ENCODE measurements at places on chromosomes 16 and 17. TPM values are rescaled to one million over a fixed set of nuclear protein-coding genes. Genes with fewer than 3 reads are reported as not detected.

DNA sequence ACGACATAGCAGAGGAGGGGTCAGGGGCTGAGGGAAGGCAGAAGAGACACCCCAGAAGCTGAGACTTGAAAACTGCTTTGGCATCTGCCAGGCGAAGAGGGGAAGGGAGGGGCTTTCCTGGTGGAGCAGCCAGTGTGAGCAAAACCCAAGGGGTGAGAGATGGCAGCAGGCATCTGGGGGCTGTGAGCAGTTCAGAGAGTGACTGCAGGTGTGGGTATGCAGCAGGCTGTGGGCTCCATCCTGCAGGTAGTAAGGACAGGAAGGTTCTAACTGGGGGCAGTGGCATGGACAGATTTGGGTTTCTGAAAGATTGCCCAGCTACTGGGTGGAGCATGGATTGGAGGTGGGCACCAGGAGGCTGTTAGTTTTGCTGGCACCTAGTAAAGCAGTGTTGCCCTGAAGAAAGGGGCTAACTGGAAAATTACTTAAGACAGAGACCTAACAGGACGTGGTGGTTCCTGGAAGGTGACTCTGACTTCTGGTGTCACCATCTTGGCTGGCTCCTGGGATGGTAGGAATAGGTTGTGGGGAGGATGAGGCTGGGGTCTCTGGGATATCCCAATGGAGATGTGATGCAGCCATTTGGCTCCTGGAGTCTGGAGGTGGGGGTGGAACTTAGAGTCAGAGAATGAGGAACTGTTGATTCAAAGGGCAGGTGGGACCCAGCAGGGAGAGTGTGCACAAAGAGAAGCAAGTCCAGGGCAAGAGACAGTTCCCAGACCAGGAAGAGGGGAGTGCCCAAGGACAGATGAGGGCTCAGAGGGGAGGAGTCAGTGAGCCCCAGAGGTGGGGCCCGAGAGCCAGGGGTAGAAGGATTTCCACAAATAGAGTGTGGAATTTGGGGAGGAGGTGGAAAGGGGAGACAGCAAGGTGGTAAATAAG is 11.2 kb downstream of the BCL7C start:
- no peak for DNase-seq

DNA sequence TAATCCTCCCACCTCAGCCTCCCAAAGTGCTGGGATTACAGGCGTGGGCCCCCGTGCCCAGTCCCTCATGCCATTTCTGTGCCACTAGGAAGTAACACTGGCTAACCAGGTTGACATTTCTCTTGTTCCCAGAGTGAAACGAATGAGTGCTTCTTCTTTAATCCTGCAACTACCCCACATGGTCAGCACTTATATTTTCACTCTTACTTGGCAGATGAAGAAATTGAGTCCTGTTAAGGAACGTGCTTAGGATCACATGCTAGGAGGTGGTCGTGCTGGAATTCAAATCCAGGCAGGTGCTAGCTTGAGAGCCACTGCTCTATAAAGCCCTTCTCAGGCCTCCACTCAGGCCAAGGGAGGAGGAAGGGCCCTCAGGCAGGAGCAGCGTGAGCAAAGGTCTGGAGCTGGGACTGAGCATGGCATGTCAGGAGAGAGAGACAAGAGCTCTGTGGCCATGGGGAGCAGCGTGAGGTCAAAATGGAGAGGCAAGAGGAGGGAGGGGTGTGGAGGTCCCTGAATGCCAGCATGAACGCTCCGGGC is 18.5 kb upstream of the RMI2 start:
- DNase-seq, result no peak

The PRAC1 gene
- not detected for total RNA-seq

The TNS4 gene
- not detected for total RNA-seq
